ENCODE measurements at places on chromosomes 1 and 21. TPM values are rescaled to one million over a fixed set of nuclear protein-coding genes. Genes with fewer than 3 reads are reported as not detected.

The TMPRSS15 gene
- total RNA-seq = not detected

The SIK1 gene
- total RNA-seq = 2.7 TPM

The SLC2A5 gene
- total RNA-seq = not detected

The NPPB gene
- total RNA-seq = 3.5 TPM

The VSIG8 gene
- not detected for total RNA-seq

The RIMS3 gene
- total RNA-seq = 4.2 TPM

The FUCA1 gene
- total RNA-seq = 33.8 TPM

The SLAMF7 gene
- total RNA-seq = 0.06 TPM

The KRTAP23-1 gene
- not detected for total RNA-seq

The IL23R gene
- not detected for total RNA-seq

The LYPD8 gene
- not detected for total RNA-seq

The S100A5 gene
- 2.7 TPM for total RNA-seq

The GFI1 gene
- total RNA-seq = 0.12 TPM

The UQCRHL gene
- 1.4 TPM for total RNA-seq

The ETV3L gene
- not detected for total RNA-seq

The SMIM1 gene
- total RNA-seq = 3.6 TPM

The CBR3 gene
- total RNA-seq = 17.7 TPM

The OXCT2 gene
- total RNA-seq = 15.0 TPM

The ITLN1 gene
- total RNA-seq = not detected

The REN gene
- 0.12 TPM for total RNA-seq

The ORC1 gene
- total RNA-seq = 30.1 TPM

The LRRC8C gene
- total RNA-seq = 8.5 TPM

The MAP10 gene
- total RNA-seq = 3.3 TPM

The PODN gene
- not detected for total RNA-seq

The NBPF26 gene
- 17.0 TPM for total RNA-seq

The GNG4 gene
- 0.43 TPM for total RNA-seq

The CFAP107 gene
- not detected for total RNA-seq

The LRRN2 gene
- 5.4 TPM for total RNA-seq

The SNX7 gene
- total RNA-seq = 54.0 TPM

The GBP7 gene
- not detected for total RNA-seq

The LCE1B gene
- total RNA-seq = not detected

The NR1I3 gene
- total RNA-seq = not detected

The HMCN1 gene
- 1.6 TPM for total RNA-seq

The SELENBP1 gene
- 2.7 TPM for total RNA-seq

The INSRR gene
- total RNA-seq = not detected

The RBBP4 gene
- total RNA-seq = 175 TPM

The IPP gene
- total RNA-seq = 7.5 TPM

The DCDC2B gene
- total RNA-seq = not detected

The MROH7 gene
- total RNA-seq = not detected

The PGBD5 gene
- 12.9 TPM for total RNA-seq

The ZNF683 gene
- total RNA-seq = not detected

The RIIAD1 gene
- total RNA-seq = not detected

The VHLL gene
- not detected for total RNA-seq

The LCE1A gene
- not detected for total RNA-seq

The A3GALT2 gene
- not detected for total RNA-seq

The MYOG gene
- total RNA-seq = not detected

The ARHGEF16 gene
- 36.6 TPM for total RNA-seq

The DDI2 gene
- 8.4 TPM for total RNA-seq

The ZNF697 gene
- 6.8 TPM for total RNA-seq

The LHX8 gene
- not detected for total RNA-seq

The NTRK1 gene
- total RNA-seq = not detected

The OR6K3 gene
- total RNA-seq = not detected

The PTAFR gene
- 2.7 TPM for total RNA-seq

The ERO1B gene
- total RNA-seq = 3.3 TPM

The PCSK9 gene
- 1.1 TPM for total RNA-seq

The PHLDA3 gene
- 53.9 TPM for total RNA-seq

The SPATA45 gene
- not detected for total RNA-seq
